ENCODE measurements at places on chromosomes 5 and 9. TPM values are rescaled to one million over a fixed set of nuclear protein-coding genes. Genes with fewer than 3 reads are reported as not detected.

FGD3 gene
- 106 TPM for total RNA-seq

HAND1 gene
- total RNA-seq: not detected

TAL2 gene
- total RNA-seq: not detected

PDCD1LG2 gene
- 2.5 TPM for total RNA-seq

RNF224 gene
- not detected for total RNA-seq

TMEFF1 gene
- total RNA-seq: 0.27 TPM

PCDHB14 gene
- total RNA-seq: not detected

WDR31 gene
- total RNA-seq: 1.5 TPM

GEMIN5 gene
- total RNA-seq: 19.4 TPM

ZNF483 gene
- 5.0 TPM for total RNA-seq

SEMA4D gene
- 458 TPM for total RNA-seq

MPDZ gene
- not detected for total RNA-seq

C1QTNF3 gene
- total RNA-seq: 4.5 TPM

BTNL8 gene
- not detected for total RNA-seq
